ENCODE measurements at places on chromosomes 2 and 18.

DNA sequence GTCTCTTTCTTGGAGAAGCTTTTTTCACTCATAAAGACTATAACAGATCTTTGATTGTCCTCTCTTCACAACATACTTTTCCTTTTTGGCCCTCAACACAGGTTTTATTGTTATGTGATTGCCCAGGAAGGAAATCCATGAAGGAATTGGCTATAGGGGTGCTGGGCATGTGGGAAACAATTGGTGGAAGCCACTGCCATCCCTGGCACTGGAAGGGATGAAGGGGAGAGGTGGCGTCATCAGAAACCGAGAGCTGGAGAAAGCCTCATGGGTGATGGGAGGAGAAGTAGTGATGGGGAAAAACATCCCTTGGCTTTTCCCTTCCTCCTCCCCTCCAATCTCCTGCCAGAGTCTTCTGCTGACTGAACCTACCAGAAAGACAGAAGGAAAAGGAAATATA is 106.2 kb downstream of the SPOPL start:
- no peak for DNase-seq

DNA sequence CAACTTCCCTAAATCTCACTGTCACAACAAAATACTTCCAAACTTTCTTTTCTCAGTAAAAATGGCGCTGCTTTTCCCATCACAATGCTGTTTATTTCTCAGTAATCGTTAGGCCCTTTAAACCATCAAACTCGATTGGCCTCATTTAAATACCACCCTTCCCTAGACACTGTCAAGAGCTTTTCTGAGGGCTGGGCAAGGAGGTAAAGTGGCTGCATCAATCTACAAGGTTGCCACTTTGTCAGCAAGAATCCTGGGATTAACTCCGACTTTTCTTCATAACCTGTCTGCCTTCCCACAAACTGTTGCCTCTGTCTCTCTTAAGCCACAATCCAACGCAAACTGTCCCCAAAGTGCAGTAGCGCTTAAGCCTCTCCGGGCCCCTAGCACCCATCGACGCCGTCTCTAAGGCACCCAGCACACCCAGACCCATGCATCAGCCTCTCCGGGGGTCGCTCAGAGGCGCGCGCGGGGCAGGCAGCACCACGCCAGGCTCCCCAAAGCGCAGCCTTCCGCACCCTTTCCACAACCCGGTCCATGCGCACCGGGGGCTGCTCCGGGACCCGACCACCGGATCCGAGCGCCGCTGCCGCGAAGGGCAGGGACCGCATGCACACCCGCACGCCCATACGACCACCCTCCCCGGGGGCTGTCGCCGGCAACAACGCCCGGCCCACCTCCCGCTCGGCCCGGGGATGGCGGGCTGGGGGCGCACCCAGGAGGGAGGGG is 683 bp downstream of the MBOAT2 start:
- peak; percentile 20 for DNase-seq

DNA sequence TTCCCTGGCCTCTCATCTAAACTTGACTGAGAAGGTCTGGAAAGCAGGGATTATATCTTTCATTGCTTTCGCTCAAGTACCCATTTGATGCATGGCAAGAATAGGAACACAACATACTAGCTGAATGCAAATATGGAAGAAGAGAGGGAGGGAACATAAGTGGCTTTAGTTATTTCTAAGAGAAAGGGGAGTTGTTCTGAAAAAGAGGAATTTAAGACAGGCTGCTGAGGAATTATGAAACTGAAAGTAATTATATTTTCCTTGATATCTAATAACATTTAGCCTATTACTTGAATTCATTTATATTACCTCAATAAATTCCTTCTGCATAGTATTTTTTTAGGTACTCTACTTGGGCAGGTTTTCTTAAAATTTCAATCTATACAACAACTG is 105.8 kb upstream of the TTN start:
- DNase-seq: no peak

- DNase-seq: no peak
Observed at GRCh38 chr18:49638209-49638785, 76.4 kb downstream of the LIPG start.

DNA sequence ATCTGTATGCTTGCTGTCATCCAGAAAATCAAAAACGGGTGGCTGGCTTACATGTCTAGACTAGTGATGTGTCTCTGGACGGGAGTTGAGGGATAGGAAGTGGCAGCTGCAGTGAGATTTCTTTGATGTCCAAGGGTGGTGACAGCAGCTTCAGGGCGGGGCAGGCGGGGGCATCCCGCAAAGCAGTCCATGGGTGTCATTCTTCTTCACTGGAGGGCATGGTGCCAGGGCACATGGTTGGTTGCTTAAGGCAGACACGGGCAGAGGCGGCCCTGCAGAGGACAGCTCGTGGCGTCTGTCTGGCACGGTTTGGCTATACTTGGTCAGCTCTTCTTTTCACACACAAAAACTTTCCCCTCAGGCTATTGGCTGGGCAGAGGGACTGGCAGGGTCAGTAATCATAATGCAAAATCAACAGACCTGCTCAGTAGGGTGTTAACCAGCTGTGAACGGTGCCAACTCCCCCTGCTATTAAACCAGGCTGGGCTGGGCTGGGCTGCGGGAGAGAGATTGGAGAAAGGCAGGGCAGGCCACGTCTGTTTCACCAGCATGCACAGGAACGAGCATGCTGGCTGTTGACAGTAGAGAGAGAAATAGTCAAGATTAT is 63.7 kb downstream of the COL4A3 start:
- DNase-seq: peak; percentile 11

GRCh38 chr2:218137514-218137913 is 11.7 kb downstream of the CXCR2 start:
- no peak for DNase-seq

DNA sequence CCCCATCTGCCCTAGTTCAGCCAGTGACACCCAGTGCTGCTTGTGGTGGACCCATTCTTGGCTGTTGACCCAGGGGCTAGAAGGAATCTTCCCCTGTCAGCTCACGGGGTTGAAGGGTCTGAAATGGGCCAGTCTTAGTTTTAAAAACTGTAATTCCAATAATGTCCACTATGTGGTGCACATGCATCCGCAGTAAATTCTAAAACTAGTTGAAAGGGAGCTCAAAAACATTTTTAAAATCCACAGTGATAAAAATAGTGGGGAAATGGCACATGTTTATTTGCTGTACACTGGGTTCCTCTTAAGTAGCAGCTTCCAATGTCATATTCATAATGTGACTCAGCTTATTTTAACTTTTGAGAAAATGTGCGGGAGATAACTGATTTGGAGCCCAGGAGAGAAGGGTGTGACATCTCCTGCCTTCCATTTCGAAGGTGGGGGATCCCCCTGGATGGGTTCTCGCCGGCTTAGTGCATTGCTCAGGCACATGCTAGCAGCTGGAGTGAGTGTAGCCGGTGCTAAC is 32.8 kb downstream of the GRHL1 start:
- DNase-seq: no peak

DNA sequence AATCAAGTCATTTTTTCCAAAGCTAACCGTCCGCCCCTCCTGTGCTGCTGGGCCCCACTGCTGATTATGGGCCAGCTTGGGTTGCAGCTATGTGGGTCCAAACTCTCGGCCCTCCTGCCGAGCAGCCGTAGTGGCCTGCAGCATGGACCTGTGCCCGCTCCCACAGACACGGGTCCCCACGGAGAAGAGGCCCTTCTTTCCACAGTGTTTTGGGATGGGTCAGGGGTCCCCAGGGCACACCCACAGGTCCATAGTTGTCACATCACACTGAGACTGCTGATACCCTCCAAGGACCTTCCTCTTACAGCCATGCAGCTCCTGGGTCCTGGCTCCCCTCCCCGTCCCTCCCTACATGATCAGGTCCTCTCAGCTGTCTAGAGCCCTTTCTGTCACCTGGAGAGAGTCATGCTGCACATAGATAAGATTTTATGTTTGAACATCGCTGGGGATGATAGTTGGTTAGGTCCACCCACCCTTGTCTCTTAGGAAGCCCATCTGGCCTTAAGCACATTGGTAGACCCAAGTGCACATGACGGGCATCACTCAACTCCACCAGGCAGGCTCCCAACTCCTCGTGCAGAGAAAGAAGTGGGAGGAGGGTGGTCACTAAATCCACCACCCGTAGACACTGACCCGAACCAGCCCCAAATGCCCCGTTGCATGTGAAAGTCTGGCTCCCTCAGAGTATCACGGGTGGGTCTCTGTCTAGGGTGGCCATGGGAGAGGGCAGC is 17.5 kb downstream of the GPR55 start:
- DNase-seq: no peak

- DNase-seq: no peak
Observed at GRCh38 chr2:12057436-12058166, 311.2 kb downstream of the LPIN1 start.

GRCh38 chr2:132849118-132849517 is 179.1 kb upstream of the LYPD1 start:
- DNase-seq: no peak

- no peak for DNase-seq
Observed at GRCh38 chr2:109066501-109066900, 62.5 kb upstream of the SH3RF3 start.

DNA sequence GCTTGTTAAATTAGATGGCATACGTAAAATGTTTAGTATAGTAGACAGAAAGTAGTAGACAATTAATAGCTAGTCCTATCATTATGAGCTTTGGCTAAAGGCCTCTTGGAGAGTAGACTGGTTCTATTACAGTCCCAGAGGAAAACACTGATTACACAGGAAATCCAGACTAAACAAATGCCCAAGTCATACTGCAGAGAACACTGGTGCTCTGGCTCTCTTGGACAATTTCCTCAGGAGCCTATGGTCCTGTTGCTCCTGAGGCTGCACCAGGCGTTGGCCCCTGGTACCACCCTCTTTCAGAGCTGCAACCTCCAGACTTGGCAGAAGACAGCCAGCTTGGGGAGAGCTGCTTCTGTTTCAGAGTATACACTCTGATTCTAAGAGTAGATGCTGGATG is 41.8 kb downstream of the STAT1 start:
- no peak for DNase-seq

GRCh38 chr18:12885500-12885899 is 1.5 kb upstream of the PTPN2 start:
- no peak for DNase-seq

- DNase-seq: no peak
Observed at GRCh38 chr2:148459377-148459778, 185.2 kb upstream of the EPC2 start.

DNA sequence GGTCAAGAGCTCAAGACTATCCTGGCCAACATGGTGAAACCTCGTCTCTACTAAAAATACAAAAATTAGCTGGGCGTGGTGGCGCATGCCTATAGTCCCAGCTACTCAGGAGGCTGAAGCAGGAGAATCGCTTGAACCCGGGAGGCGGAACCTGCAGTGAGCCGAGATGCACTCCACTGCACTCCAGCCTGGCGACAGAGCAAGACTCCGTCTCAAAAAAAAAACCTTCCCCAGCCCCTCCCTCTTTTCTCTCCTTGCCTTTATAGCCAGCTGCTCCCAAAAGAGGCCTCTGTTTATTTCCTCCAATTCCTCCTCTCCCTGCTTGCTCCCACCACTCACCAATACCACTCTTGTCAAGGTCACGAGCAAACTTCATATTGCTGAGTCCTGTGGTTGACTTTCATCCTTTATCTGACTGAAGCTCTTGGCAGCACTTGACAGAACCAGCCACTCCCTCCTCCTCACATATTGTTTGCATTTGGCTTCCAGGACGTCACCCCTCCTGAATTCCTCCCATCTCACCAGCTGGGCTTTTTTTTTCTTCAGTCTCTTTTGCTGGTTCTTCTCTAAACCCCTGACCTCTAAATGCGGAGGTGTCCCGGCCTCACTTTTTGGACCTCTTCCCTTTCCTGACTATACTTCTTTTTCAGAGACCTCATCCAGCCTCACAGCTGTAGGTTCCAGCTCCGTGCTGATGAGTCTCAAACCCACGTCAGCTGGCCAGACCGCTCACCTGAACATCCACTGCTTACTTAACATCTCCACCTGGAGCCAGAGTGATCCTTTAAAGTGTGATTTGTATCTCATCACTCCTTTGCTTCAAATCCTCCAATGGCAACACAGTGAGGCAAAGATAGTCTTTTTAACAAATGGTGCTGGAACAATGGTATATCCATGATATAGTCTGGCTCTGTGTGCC is 84.6 kb upstream of the CAB39 start:
- DNase-seq: no peak

DNA sequence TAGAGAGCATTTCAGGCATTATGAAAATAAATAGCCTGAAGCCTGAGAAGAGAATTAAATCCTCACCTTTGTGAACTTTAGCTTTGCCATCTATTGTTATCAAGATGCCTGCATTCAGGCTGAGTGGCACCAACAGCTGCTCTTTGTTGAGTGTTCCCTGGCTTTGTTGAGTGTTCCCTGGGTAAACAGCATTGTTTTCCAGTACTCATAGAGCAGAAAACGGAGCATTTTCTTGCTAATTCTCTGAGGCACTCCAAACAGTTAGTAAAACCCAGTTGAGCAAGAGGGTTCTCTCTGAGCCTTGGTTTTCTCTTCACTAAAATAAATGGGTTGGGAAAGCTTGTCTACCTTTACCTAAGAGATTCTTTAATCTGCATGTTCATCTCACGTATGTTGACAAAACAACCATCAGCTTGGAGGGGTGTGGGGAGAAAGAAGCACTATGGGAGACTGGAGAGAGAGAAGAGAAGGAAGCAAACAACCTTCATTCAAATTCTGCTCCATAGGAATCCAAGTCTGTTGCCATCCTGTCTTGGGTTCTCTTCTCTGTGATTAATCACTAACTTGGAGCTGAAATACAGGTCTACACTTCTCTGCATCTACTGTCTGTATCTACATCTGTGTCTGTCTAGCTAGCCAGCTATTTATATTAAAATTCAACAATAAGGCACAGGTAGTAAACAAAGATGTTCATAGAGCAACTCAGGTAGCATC is 567.0 kb upstream of the SOX11 start:
- DNase-seq: no peak

- DNase-seq: no peak
Observed at GRCh38 chr18:61019338-61020301, 313.6 kb upstream of the CDH20 start.

DNA sequence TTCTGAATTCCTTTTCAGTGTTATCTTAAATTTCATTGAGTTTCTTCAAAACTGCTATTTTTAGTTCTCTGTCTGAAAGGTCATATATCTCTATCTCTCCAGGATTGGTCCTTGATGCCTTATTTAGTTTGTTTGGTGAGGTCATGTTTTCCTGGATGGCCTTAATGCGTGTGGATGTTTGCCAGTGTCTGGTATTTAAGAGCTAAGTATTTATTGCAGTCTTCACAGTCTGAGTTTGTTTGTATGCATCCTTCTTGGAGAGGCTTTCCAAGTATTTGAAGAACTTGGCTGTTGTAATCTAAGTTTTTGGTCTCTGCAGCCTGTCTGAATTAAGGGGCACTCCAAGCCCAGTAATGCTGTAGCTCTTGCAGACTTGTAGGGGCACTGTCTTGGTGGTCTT is 249.3 kb downstream of the ZNF385B start:
- no peak for DNase-seq

- no peak for DNase-seq
Observed at GRCh38 chr2:156147594-156148330, 184.8 kb downstream of the NR4A2 start.

DNA sequence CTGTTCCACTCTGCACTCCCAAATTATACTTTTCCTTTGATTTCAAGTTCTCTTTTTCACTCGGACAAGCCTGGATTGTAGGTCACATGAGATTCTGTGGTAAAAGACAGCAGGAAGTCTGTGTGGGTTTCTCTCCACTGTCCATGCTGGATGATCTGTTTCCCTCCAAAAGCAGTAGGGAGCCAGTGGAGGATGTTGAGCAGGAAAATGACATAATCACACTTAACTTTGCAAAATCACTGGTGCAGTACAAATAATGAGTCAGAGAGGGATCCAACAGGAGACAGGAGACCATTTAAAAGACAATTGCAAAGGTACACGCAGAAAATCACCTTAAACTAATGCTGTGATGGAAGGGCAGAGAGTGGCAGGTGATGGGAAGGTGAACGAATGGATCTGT is 301.3 kb downstream of the ZNF407 start:
- no peak for DNase-seq
